ENCODE measurements at places on chromosomes 16 and 17.

DNA sequence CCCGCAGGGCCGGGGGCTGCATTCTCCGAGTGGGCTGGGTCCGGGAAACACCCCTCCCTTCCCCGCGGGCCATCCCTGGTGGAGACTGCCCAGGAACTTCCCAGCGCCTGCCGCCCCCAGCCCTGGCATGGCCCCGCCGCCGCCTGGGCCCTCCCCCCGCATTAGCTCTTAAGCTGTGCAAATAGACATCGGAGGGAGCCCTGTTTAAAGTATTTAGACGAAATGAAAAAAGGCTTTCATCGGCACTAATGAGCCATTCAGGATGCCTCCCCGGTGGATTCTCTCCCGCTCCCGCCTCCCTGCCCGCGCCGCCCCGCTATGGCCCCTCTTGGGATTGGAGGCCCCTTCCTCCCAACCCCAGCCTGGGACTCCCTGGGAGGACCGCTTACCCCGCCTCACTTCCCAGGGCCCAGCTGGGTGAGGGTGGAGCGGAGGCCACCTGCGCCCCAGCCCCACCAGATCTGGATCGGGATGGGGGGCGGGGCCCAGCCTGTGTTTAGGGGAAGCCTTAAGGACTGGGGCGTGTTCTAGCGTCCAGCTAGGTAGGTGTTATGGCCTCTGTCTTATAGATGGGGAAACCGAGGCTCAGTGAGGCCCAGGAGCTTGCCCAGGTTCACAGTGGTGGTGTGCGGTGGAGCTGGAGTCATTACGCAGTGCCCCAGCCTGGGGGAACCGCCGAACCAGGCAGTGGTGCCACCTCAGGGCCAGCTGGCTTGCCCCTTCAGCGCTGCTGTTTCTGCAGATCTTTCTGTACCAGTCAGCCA lies 19.7 kb downstream of the SEZ6 start:
- no peak for DNase-seq

GRCh38 chr17:40598619-40599467 lies 33.6 kb upstream of the CCR7 start:
- peak; percentile 68 for DNase-seq

GRCh38 chr16:64311241-64311640 lies 810.6 kb downstream of the CDH11 start:
- DNase-seq, result no peak

GRCh38 chr17:79811011-79811867 lies 14.4 kb upstream of the CBX8 start:
- DNase-seq, result peak; percentile 81

DNA sequence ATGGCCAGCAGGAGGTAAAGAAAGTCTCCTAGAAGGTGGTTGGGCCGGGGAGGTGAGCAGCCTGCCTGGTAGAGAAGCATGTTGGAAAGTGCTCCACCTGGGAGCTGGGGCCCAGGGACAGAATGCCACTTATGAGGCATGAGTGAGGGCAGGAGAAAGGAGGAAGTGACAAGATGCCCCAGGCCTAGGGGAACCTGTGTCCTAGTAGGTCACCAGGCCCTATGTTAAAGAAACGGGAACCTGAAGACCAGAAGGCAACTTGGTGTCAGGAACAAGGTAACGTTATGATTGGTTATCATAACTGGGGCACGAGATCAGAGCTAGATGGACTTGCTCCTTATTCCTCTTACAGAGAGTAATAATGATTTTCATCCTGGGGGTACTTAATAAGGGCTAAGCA lies 34.3 kb downstream of the PITPNC1 start:
- no peak for DNase-seq

DNA sequence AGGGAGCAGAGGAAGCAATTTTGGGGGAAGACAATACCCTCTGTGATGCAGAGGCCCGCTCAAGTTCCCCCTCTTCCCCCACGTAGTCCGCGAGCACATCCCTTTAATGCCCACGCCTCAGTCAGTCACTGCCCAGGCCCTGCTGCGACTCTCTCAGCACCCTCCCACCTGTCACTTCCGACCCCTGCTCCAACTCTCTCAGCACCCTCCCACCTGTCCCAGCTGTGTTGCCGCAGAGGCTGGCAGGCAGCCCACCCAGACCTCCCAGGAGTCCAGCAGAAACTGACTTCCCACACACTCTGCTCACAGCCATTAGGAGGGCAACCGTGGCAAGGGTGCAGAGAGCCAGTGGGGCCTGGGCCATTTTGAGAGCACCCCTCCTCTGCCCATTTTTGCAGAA lies 92.7 kb downstream of the WSCD1 start:
- DNase-seq, result no peak

GRCh38 chr16:64381979-64382378 lies 739.9 kb downstream of the CDH11 start:
- DNase-seq, result no peak
